Activated CD8-positive, alpha-beta memory T cell treated with anti-CD3 and anti-CD28 coated beads, Interleukin-2, amount 50 U/mL, for 4 hours (primary cell): ENCODE measurements at places on chromosomes 7 and 10.

DNA sequence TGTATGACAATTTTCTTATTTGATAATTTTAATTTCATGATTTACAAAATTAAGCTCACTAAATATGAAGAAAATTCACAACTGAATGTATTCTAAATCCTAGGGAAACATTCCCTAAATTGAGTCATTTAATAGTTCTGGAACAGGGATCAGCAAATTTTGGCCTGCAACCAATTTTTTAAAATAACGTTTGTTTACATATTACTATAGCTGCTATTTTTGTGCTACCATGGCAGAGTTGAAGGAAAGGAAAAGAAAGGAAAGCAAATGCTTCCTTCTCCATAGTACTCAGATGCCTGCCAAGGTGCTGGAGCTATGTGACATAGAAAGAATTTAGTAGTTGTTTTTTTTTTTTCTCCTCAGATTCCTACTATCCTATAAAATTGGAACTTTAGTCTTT lies 1307.7 kb upstream of the LRRTM3 start:
- no peak for DNase-seq

DNA sequence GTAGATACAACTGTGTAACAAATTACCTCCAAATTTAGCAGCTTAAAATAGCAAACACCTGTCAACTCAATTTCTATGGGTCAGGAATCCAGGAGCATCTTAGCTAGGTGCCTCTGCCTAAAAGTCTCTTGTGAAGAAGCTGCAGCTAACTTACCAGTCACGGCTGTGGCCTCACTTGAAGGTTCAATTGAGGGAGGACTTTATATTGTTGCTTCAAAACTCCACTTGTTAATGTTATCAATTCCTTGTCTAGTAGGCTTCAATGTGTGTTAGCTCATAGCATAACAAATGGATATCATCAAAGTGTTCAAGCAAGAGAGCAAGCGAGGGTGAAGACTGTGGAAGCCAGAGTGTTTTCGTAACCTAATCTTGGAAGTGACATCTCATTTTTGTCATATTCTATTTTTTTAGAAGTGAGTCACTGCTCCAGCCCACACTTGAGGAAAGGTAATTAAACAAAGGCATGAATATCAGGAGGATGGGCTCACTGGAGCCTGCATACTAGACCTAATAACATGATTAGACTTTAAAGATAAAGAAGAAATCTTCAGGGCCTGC lies 172.9 kb downstream of the SPAG6 start:
- no peak for DNase-seq

GRCh38 chr7:98992076-98992475 lies 113.7 kb downstream of the TRRAP start:
- no peak for DNase-seq

DNA sequence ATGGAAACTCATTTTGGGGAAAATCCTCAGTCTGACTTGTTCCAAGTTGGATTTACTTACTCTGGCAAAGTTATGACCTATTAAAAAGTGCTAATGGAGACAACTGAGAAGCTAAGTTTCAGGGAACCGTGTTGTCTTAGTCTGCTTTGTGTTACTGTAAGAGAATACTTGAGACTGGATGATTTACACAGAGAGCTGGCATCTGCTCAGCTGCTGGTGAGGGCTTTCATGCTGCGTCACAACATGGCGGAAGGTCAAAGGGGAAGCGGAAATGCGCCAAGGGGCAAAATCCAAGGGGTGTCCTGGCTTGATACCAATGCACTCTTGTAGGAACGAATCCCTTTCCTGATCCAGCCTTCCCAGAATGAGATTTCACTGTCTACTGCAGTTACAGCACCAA lies 46.4 kb downstream of the MTURN start:
- DNase-seq = no peak

- DNase-seq = no peak
These were observed 66.8 kb upstream of the KIF5B start for GRCh38 chr10:32123021-32123420.

- no peak for DNase-seq
These were observed 5.8 kb downstream of the ELFN1 start for GRCh38 chr7:1675673-1676549.

- DNase-seq = no peak
These were observed 274.7 kb downstream of the NRG3 start for GRCh38 chr10:82149674-82150073.

DNA sequence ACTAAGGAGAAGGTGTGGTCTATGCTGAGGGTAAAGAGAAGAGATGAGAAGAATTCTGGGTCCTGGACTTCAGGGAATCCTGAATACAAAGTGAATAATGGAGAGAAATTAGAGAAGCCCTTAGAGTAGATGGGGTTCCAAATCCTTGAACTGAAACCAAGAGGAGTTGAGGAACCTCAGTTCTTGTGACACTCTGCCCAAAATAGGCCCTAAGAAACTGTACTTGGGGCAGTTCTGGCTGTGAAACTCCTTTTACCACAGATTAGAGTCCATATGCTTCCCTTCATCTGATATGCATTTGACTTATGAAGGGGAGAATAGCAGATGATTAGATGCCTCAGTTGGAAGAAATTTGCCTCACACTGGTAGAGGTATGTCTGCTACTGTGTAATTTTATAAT lies 19.0 kb downstream of the TES start:
- no peak for DNase-seq

DNA sequence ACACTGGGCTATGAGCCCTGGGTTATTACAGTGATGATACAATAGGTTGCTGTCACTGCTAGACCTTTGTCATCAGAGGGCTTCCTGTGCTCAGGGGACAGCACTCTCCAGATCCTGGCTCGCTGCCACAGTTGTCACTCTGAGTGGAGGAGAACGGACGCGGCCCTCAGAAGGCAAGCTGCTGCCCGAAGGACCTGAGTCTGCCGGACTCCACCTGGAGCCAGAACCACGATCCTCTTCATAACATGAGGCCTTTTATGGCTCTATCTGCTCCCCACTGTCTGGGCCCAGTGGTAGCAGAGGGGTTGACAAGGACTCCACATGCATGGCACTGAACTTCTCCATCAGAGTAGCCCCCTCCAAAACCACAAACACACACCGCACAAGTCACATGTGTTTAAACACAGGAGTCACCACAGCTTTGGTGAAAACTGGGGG lies 94.7 kb upstream of the EFCAB10 start:
- DNase-seq = peak; percentile 66

DNA sequence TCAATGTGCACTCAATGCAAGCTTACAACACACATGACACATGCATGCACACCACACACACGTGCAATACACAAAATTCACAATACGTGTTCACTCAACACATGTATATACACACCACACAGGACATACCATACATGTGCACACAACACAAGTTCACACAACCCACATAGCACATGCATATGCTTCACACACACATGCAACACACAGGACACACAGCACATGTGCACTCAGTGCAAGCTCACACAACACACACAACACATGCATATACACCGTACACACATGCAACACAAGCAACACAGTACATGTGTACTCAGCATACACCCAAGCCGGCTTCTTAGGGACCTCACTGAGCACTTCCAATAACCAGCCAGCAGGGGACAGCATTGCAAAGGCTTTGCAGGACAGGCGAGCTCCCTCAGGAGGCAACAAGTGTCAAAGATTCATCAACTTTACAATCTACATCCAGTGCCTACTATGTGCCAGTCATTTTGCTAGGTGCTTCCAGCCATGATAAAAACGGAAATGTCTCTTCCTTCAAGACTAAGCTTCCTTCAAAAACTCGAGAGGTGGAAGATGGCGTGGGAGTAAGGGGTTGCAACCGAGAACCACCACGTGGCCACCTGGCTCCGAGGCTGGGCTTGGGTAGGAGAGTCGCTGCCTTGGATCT lies 61.1 kb downstream of the JCAD start:
- DNase-seq = peak; percentile 72

GRCh38 chr10:5165738-5166137 lies 19.2 kb downstream of the AKR1C8 start:
- no peak for DNase-seq

DNA sequence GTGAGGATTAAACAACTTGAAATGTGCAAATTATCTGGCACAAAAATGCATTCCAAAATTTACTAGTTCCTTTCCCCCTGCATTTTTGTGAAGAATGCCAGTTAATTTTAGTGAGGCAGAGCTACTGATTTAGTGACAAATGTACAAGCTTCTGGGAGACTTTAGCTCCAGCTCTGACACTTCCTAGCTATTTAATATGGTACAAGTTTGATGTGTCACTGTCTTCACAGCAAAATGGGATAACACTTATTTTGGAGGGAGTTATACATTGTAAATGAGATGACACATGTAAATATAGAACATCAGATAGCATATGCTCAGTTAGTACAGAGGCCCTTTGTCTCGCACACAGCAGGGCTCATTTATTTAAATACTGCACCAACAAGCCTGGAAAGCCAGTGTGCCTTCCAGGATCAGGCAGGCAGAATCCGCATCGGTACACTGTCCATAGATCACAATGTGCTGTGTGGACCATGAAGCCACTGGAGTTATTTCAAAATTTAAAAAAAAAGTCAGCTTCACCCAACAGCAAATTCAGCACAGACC lies 48.7 kb downstream of the ELMO1 start:
- DNase-seq = no peak

GRCh38 chr7:20306180-20306946 lies 24.3 kb upstream of the ITGB8 start:
- DNase-seq = no peak

DNA sequence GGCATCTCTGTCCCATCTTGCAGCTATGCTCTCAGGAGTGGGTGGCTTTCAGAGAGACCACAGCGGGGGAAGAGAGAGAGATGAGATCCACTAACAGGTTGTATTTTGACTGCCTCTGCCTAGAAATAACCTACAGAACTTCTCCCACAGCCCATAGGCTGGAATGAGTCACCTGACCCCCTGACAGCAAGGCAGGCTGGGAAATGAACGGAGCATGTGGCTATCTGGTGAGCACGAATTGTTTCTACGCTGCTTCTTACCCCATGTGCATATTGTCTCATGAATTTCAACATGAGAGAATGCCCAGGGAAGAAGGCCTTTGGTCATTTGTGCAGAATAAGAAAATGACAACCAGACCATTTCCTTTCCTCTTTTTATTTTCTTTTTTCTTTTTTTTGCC lies 151.3 kb downstream of the SNX10 start:
- DNase-seq = no peak

DNA sequence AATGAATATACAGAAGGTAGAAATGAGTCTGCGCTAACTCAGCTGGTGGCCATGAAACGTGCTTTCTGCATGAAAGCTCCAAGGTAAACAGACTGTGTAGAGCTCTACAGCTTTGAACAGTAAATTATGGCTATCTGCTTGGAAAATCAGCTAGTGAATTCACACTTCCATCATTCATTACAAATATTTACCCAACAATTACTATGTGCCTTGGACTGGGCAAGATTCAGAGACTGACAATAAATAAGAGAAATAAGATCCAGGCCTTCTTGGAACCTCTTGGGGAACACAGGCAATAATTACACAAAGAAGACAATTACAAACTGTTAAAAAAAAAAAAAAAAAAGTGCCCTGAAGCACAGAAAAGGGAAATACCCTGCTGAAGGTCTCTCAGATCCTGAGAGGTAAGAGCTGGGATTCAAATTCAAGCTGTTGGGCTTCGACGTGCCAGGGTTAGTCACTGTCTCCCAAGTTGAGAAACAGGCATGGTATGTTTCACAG lies 15.8 kb downstream of the TSPAN12 start:
- DNase-seq = no peak

DNA sequence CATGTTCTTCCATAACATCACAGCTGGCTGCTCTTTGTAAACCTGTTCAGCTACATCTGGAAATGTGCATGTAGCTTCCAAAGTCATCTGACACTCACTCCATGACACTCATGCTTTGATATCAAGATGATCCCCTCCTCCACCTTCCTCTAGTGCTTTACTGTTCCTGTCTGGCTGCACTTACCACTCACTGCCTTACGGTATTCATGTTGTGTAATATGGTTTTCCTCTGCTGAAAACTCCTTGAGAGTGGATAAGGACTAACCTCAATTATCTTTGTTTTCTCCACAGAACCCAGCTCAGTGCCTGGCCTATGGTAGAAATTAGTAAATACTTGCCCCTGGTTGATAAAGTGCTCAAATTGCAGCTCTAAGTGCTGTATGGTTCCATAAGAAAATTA lies 483.9 kb downstream of the HTR7 start:
- DNase-seq = no peak

- DNase-seq = no peak
These were observed 290.0 kb upstream of the TEX47 start for GRCh38 chr7:89085580-89085979.

DNA sequence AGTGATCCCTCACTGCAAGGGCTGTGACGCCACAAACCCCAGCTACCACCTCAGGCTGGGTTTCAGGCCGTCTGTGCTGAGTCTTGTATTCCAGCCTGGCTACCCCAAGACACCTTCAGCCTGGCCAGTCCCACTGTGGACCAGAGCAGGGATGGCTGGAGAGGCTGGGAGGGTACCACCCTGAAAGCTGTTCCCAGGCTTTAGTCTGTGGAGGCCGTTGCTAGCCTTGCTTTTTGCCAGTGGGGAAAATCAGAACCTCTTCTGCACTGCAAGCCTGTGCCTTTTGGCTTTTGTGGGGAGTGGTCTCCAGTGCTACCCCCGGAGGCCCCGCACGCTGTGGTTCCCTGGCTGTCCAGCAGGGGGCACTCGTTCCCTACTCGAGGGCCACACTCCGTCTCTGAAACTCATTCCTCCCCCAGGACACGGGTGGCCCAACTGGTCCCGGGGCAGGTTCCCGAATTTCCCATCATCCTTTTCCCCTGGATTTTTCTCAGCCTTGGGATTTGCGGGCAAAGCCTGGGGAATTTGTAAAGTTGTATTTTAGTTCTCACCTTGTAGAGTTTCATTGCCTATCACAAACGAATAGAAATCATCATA lies 128.4 kb upstream of the BTBD16 start:
- DNase-seq = peak; percentile 27

DNA sequence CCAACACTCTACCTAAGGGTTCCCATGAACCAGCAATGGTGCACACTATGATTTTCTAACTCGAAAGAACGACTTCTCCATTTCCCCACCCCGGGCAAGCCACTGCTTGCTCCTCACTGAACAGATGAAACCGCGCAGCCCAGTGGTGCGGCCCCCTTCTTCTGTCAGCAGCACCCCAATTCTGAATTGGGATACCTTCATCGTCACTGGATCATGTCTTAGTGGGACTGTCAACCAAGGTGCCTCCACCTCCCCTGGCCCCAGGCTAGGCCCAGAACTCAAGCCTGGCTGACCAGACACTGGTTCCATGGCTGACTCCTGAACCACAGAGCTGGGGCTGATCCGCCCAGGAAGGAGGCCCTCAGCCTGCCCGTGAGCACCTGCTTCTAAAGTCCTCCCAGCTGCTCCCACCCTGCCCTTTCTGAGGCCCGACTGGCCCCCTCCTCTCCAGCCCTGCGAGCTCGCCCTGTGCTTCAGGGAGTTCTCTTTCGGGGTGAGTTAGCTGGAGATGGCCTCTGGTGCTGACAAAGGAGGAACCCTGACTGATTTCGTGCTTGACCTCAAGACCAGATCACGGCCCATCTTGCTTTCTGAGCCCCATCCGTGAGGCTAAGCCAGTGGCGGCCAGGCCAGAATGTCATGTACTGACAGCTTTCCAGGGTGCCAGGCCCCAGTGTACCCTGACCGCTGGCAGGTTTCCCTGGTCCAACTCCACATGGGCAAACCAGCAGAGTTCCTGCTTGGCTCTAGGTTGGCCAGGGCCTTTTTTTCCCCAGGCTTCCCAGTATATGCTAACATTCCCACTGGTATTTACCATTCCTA lies 44.5 kb downstream of the FAM53B start:
- DNase-seq = no peak
